Activated naive CD4-positive, alpha-beta T cell treated with anti-CD3 and anti-CD28 coated beads, Interleukin-2, amount 50 U/mL, for 16 hours (primary cell): ENCODE measurements at places on chromosomes 1 and 21.

DNA sequence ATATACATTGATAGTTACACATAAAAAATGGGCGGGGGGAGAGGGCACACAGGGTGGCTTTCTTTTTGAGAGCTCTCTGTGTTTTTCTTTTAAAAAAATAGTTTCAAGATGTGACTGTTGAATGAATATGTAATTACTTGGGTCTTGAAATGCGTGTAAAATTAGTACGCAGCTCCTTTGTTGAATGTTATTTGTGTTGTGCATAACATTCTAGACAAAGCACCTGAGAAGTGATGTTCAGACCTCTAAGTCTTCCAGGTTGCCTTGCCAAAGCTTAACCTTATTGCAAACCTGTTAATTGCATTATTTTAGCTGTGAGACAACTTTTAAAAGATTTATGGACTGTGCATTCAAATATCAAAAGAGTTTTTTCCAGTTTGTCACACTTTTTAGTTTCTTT is 5.4 kb downstream of the PBX1 start:
- no peak for DNase-seq

GRCh38 chr1:93584261-93585003 is 97.2 kb downstream of the BCAR3 start:
- no peak for DNase-seq

- no peak for DNase-seq
These were observed 19.1 kb downstream of the LRIG2 start for GRCh38 chr1:113091988-113092594.

GRCh38 chr1:234608911-234609690 is 877 bp downstream of the IRF2BP2 start:
- DNase-seq = peak; percentile 78

- DNase-seq = no peak
These were observed 8.7 kb upstream of the HAX1 start for GRCh38 chr1:154263465-154264332.

GRCh38 chr1:245407983-245408382 is 253.2 kb downstream of the KIF26B start:
- DNase-seq = no peak

DNA sequence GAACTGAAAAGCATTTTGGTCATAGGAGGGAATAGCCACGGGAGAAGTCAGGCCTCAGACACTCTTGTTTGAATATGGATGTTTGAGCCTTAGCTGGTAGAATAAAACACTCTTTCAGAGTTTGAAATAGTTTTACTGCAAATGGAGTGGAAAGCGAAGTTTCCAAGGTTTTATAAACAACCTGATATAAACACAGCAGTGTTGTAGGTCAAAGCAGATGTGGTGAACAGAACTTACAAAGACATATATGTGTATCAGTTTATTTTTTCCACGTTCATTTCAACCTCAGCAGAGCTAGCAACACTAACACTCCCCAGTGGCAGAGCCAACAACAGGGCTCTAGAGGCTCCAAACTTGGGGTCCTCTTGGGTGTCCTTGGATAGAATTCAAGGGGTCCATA is 89.9 kb downstream of the WLS start:
- DNase-seq = no peak

DNA sequence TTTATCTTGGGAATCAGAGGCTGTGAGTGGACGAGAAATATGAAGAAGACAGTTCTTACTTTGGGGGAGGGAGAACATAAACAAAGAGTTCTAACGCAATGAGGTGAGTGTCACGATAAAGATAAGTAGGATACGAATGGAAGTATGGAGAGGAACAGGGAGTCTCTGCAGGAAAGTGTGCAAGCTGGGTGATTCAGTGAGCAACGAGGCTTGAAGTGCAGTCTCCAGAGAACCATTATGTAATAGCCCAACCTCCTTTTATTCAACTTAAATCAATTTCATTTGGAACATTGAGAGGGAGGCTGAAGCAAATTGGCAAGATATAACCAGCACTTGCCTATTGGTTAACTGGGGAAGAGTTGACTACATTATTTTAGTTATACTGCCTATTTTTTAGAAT is 99.3 kb upstream of the PLD5 start:
- no peak for DNase-seq

GRCh38 chr1:55713516-55713915 is 498.4 kb upstream of the USP24 start:
- DNase-seq = no peak

GRCh38 chr1:239301251-239301650 is 85.1 kb upstream of the CHRM3 start:
- DNase-seq = no peak

- no peak for DNase-seq
These were observed 61.1 kb upstream of the ANGPTL1 start for GRCh38 chr1:178931858-178932551.

DNA sequence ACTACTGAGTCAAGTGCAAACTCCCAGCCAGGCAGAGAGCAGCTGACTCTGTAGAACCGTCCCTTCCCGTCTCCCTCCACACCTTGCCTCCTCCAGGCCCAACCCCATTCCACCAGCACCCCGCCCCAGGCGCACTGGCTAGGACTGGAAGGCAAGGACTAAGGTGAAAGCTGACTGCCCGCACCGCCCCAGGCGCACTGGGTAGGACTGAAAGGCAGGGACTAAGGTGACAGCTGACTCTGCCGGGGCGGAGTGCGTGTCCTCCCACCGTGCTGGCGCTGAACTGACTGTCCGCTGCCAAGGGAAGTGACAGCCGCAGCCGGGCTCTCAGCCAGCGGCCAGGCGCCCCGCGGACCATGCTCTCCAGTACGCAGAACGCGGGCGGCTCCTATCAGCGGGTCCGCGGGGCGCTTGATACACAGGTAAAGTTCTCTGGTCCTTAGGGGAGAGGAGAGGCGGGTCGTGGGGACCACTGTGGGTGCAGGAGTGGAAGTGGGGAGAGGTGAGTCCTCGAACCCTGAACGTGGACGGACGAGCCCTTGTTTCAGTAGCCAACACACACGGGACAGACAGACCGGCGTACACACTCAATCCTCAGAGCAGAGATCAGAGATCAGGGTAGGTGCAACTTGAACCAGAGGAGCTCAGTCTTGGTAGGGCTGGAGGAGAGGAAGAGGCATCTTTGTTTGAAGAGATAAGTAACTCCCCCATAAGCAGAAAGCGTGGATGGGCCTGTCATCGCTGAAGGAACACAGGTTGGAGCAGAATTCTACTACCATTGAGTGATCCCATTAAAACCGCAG is 58.0 kb downstream of the RBM11 start:
- no peak for DNase-seq

GRCh38 chr1:199020051-199020450 is 381.2 kb downstream of the PTPRC start:
- no peak for DNase-seq
